ENCODE measurements at places on chromosomes 7 and 10. TPM values are rescaled to one million over a fixed set of nuclear protein-coding genes. Genes with fewer than 3 reads are reported as not detected.

The VENTX gene
- total RNA-seq = 0.23 TPM

The THSD7A gene
- total RNA-seq = 30.4 TPM

The IFIT1B gene
- 0.92 TPM for total RNA-seq

The TMEM225B gene
- total RNA-seq = 0.23 TPM

The CRTAC1 gene
- 55.8 TPM for total RNA-seq

The PAX2 gene
- not detected for total RNA-seq

The MAGI2 gene
- 118 TPM for total RNA-seq
